ENCODE measurements at places on chromosomes 1 and 21.

DNA sequence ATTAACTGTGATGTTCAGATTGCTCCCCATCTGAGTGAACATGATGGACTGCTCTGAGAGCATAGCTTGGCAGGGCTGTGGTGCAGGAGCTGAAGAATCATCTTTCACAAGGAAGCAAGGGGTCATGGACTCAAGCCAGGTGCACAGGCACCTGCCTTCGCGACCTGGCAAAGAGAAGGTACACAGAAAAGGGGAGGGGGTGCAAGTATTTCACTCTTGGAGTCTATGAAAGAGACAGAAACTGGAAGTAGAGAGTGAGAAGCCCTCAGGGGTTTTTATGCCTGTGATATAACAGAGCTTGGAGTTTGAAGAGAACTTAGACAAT, 232.6 kb upstream of the PLXNA2 start:
- no peak for DNase-seq

DNA sequence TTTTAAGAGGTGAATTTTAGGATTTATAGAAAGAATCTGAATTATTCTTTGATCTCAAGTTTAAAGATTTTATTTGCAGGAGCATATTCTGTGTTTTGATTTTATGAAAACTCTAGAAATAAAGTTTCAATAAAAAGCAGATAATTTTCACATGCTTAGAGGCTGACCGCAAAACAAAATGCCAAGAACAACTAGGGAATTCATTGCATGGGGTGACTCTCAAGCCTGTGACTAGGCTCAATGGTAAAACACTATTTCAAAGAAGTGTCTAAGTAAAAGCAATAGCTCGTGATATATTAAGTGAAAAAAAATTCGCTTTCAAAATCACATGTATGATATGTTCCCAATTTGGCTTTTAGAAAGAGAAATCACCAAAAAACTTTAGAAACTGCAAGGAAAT, 49.6 kb downstream of the RPL5 start:
- no peak for DNase-seq

DNA sequence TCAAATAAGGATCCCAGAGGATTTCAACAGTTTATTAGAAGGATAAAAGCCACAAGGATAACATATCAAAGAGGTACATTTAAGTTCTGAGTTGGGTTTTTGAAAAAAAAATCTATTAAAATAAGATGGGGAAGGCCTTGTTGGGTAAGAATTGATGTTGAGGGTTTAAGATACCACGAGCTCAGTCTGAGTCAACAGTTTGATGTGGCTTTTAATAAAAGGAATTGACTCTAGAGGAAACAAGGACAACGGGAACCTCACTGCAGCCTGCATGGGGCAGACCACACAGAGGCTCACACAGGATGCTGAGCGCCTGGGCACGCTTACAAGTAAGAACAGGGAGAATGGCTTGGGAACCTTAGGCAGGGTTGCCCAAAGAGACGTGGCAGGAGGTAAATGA, 107.5 kb downstream of the TIAM1 start:
- no peak for DNase-seq

DNA sequence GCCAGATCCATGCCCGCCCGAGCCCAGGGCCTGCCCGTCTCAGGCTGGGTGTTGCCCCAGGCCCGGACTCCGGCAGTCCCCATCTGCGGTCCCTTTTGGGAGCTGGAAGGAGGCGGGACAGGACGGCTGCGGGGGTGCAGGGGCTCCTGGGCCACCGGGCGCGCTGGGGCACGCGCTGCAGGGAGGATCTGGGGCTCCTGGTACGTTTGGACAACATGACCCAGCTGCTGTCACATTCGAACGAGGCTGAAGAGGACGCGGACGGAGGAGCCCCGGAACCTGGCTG, 6.6 kb upstream of the CALML6 start:
- DNase-seq = peak; percentile 38

GRCh38 chr21:42861848-42862400, 17.4 kb downstream of the WDR4 start:
- DNase-seq = no peak

GRCh38 chr1:14486401-14487201, 111.9 kb upstream of the KAZN start:
- no peak for DNase-seq

DNA sequence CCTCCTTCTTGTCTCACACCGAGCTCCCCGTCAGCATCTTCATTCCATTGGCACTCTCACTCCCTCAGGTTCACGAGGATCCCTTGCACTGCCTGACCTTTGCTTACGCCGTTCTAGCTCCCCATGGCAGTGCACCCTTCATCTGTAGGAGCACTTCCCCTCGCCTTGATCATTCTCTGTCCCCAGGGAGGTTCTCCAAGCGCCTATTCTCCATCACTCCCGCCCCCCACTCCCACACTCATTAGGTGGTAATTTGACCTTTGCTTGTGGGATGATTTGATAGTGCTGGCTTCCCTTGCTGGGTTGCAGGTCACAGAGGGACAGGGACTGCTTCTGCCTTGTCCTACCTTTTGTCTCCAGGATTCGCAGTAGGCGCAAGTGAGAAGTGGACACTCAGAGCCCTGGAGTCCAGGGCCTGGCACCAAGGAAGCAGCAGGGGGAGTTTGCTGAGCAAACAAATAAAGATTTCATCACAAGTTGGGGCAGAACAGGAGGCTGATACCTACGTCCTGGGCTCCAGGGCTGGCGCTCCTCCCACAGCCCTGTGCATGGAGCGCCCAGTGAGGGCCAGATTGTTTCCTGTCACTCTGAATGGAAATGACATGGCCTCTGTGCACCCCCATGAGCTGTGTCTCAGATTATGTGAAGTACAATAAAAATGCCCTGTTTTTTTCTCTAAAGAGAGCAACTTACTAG, 82.0 kb upstream of the RUNX3 start:
- no peak for DNase-seq

GRCh38 chr1:168654198-168654915, 74.6 kb downstream of the DPT start:
- no peak for DNase-seq

DNA sequence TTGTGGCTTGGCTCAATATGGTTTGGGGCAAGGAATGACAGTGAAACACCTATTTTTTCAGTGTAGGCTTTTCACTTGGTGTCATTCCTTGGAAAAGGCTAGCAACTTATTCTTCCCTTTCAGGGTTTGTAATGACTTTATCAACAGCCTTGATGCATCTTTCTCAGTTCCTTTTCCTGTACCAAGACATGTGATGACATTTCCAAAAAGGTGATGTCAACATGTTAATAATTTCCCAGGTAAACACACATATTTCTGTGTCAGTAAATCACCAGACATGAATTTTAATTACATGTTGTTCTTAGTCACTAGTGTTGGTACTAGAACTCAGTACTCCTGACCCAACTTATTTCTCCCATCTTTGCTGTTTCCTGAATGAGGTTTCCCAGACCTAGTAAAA, 37.8 kb upstream of the RRP15 start:
- DNase-seq = no peak

DNA sequence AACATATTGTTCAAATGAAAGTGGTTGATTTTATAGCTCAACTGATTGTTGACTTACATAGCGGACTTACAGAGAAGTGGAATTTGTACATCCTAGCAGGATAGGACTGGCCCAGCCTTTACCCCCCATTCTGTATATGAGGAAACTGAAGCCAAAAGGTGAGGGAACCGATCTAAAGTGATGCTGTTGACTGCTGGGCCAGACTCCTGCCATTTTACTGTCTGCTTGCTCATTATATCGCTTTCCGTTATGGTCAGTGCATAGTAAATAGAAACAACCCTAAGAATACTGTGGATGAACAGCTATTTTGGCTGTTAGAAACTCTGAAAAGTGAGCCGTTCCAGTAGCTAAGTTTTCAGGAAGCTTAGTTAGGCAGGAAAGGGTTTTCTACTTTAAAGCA, 31.9 kb downstream of the PRDM2 start:
- no peak for DNase-seq

DNA sequence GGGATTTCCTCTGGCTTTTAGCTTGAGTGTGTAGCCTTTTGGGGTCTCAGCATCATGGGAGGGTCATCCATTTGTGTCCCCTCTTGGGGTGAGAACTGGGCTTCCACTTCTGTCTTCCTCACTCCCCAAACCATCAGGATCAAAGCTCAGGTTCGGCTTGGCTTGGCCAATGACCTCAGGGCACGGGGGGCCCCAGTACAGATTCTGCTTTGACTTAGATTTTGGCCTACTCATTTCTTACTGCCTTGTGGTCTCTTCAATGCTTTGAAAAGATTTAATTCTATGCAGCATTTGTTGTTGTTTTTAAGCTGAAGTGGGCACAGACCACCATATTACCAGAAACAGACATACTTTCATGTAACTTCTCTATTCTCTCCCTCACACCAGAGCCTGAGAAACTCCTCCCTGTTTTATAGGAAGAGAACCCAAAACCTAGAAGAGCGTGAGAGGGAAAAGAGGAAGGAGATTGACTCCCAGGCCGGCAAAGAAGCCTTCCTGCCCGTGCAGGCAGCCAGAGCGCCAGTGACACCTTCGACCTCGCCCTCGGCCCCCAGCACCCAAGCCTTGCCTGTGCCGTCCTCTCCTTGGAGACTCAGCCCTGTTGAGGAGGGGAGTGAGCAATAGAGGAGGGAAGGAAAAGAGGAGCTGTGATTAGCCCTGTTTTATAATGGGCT, 1.9 kb upstream of the S100A3 start:
- DNase-seq = no peak

DNA sequence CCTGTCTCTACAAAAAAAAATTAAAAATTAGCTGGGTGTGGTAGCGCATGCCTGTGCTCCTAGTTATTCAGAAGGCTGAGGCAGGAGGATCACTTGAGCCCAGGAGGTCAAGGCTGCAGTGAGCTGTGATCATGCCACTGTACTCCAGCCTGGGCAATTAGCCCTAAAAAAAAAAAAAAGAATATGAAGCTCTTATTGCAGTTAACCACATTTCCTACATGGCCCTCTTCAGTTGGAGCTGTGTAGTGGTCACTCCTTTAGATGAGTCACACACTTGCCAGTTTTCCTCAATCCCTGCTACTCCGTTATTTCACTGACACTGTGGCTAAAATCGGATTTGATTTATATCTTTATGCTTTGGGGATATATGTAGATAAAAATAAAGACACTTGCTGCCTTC, 11.8 kb downstream of the NFYC start:
- DNase-seq = peak; percentile 22

- no peak for DNase-seq
Measured at GRCh38 chr1:207990876-207991582, 80.1 kb upstream of the CD34 start.

DNA sequence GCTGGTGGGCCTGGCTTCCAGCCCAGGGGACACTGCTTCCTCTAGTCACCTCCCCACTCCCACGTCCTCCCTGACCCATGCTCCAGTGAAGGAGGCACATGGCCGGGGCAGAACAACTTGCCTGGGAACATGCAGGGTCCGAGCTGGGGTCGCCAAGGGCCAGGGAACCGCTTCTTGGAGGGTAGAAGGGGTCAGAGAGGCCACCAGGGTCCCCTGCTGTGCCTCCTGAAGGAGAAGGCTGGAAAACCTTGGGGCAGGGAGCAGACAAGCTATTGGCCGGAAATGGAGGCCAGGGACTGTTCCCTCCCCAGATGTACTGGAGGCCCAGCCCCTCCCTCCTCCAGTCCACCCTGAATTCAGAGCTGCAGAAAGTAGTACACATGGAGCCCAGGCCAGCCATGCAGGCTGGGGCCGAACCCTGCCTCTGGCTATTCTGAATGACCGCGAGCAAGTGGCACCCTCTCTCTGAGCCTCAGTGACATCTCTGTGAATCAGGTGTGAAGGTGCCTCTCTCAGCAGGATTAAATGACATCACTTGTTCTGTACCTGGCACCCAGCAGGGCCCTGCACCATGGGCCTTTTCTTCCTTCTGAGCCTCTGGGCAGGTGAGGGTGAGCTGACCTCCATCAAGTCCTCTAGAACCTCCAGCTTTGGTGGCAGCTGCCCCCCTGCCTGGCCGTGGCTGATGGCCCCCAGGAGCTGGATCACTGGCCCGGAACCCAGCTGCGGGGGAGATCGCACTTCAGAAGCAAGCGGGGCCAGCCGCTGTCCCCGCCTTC, 15.7 kb downstream of the SPOCD1 start:
- DNase-seq = no peak

DNA sequence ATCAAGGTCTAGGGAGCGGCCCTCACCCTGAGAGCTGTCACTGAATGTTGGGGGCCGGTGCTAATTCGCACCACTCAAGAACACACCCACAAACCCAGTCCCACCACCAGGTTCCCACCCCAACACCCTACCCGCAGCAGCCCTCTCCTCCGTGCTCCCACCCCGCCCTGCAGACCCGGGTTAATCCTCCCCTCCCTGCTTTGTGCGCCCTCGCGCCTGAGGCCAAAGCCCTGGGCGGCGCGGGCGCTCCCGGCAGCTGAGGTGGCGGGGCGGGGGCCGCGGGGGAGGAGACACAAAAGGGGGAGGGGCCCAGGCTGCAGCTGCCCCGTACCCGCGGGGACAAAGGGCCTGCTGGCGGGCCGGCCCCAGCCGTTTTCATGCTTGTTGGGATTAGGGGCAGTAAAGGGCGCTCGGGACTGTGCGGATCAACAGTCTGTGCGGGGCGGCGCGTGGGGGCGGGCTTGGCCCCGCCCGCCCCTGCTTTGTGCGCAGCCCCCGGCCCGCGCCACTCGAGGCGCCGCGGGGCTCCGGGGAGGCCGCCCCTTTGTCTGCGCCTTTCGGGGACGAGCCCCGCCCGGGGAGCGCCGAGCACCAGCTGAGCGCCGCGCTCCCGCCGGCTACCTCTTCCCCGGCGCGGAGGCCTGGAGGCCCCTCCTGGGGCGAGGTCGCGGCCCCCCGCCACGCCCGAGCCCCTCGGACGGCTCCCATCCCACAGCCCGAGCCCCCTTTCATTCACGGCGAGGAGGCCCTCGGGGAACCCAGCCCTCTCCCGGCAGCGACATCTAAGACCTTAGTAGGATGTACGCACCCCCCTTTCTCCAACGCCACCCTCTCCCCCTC, 10.9 kb downstream of the C1orf216 start:
- no peak for DNase-seq

Measured in hematopoietic multipotent progenitor cell treated with erythropoietin and hydrocortisone succinate and interleukin-3 and kit ligand, for 8 days (in vitro differentiated cells).